Fibroblast of villous mesenchyme (primary cell): ENCODE measurements at places on chromosomes 6 and 20.

- no peak for DNase-seq
Measured at GRCh38 chr6:32079566-32080290, 29.4 kb downstream of the TNXB start.

GRCh38 chr6:119511024-119511423 lies 161.5 kb upstream of the MAN1A1 start:
- DNase-seq = no peak

DNA sequence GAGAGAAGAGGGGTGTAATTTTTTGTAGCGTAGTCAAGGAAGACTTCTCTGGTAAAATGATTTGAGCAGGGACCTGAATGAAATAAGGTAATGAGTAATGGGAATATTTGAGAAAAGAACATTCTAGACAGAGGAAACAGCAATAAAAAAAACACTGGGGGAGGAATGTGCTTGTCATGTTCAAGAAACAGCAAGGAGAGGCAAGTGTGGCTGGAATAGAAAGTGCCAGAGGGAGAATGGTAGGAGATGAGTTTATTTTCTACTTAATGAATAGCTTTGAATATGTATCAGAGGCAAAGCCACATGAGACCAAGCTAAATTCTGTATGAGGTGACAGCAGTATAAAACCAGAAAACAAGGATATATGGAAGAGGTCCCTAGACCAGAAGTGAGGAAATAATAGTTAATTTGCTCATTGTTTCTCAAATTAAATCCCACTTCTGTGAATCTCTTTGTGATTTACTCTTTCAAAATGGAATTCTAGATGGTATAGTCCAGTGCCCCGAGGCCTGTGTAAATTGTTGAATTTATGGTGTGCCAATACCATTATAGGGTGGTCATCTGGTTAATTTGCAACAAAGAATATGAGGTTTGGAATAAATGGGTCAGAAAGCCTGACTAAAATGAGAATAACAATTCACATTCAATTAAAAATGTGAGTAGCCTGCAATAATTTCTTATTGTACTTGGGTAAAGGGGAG lies 170.2 kb downstream of the CDKAL1 start:
- no peak for DNase-seq

- DNase-seq = no peak
Measured at GRCh38 chr20:46901638-46902037, 7.0 kb downstream of the EYA2 start.

DNA sequence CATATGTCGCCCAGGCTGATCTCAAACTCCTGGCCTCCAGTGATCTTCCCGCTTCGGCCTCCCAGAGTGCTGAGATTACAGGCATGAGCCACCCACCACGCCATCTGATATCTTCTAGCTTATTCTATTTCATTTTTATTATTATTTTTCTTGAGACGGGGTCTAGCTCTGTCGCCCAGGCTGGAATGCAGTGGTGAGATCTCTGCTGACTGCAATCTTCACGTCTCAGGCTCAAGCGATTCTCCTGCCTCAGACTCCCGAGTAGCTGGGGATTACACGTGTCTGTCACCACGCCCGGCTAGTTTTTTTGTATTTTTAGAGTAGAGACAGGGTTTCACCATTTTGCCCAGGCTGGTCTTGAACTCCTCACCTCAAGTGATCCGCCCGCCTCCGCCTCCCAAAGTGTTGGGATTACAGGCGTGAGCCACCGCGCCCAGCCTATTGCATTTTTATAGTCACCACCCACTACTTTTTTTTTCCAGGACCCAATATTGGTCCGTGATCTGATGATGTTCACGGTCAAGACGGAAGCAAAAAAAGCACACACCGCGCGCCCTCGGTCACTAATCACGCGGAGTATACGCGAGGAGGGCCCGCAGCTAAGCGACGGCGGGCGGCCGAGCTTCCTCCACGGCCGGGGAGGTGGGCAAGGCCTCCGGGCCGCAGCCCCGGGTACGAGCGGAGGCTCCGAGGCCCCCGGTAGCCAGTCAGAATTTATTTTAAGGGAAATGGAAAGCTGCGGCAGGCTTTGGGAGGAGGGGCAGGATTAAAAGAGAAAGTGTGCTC lies 1.1 kb upstream of the LSM14B start:
- peak; percentile 80 for DNase-seq

DNA sequence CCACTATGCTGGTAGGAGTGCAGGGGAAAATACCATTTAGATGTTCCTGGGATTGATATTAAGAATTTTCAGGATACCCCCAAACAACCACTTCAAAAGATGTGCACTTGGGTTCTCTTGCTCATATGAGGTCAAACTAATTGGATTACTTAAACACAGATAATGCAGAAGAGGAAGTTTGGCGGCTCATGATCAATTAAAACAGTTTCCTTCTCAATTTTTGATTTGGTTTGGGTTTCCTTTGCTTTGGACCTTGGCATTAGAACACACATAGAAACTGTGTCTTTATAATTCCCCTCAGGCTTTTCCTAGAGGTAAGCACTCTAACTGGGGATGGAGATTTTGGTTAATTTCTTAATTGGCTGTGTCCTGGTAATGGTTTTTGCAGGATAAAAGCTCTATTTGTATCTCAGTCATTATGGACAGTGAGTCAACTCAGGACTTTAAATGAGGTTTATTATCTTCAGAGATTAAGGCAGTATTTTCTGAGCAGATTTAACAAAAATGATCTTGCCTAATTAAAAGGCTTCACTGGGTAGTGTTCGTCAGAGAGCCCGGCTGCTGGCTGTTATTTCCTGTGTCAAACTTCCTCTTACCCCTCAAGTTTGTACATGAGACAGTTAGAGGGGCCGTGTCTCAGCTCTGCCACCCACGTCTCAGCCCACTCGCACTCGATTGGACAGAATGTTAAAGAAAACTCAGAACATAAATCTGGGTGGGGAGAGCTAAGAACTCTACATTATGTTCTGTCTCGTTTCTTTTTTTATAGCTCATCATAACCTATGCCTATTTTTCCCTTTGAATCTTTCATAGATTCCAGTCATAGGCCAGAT lies 50.3 kb upstream of the PREP start:
- DNase-seq = no peak

- DNase-seq = no peak
Measured at GRCh38 chr20:25364180-25364788, 26.4 kb downstream of the ABHD12 start.

- DNase-seq = peak; percentile 54
Measured at GRCh38 chr20:4091490-4092479, 76.4 kb upstream of the RNF24 start.

DNA sequence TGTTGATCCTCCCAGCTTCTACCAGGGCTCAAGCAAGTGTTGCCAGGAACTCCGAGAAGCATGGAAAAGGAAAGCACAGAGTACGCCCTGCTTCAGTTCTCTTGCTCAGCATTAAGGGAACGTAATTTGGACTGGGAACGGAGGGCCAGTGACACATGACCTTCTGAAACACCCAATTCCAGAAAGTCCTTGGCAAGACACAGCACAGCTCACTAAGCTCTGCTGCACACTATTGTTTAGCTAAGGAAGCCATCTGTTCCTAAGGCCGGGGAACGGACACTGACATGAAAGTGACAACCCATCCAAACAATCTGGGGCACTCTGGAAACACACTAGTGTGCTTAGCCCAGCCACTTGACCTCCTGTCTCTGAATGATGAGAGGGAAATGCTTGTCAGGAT lies 56.9 kb upstream of the NXT1 start:
- no peak for DNase-seq

- no peak for DNase-seq
Measured at GRCh38 chr6:36326356-36326995, 10.2 kb downstream of the BNIP5 start.

DNA sequence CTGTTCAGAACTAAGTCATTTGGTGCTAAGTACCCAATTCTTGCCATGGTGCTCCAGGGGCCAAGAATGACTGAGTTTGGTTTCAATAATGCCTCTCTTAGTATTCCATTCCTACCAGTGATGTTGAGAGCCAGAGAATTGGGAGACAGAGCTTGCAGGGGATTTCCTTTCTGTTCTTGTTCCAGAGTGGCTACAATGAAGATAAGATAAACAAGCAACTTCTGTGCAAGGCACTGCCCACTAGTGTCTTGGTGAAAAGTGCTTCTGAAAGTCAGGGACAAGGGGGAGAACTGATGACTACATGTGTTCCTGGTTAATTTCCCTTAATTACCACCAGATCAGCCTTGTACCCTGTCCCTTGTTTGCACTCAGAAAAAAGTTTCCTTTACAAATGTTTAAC lies 421.6 kb downstream of the BCKDHB start:
- peak; percentile 29 for DNase-seq

- DNase-seq = no peak
Measured at GRCh38 chr6:159819932-159820640, 20.0 kb downstream of the PNLDC1 start.

GRCh38 chr6:155880900-155881299 lies 425.3 kb upstream of the NOX3 start:
- DNase-seq = peak; percentile 69

DNA sequence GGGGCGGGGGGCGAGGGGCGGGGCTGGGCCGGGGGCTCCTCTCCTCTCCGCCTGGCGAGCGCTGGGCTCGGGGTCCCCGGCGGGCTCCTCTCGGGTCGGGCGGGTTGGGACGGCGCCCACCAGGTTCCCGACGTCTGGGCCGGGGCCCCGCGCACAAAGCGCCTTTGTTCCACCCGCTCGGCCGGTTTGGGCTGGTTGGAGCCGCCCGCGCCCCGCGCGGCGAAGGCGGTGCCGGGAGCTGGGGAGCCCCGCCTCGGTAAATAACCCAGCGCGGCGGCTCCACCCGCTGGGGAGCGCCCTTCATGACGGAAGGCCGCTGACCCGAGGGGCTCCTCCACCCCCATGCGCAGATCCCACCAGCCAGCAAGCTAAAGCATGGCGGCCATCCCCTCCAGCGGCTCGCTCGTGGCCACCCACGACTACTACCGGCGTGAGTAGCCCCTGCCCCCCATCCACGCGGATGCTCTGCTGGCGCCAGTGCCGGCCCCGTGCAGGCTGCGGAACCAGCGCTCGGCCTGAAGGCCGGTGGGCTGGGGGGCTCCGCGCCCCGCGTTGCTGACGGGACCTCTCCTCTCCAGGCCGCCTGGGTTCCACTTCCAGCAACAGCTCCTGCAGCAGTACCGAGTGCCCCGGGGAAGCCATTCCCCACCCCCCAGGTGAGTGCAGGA lies 503 bp downstream of the PPDPF start:
- peak; percentile 49 for DNase-seq

GRCh38 chr6:157766901-157767774 lies 55.9 kb upstream of the SNX9 start:
- no peak for DNase-seq

GRCh38 chr6:35185971-35186370 lies 27.8 kb upstream of the SCUBE3 start:
- no peak for DNase-seq

DNA sequence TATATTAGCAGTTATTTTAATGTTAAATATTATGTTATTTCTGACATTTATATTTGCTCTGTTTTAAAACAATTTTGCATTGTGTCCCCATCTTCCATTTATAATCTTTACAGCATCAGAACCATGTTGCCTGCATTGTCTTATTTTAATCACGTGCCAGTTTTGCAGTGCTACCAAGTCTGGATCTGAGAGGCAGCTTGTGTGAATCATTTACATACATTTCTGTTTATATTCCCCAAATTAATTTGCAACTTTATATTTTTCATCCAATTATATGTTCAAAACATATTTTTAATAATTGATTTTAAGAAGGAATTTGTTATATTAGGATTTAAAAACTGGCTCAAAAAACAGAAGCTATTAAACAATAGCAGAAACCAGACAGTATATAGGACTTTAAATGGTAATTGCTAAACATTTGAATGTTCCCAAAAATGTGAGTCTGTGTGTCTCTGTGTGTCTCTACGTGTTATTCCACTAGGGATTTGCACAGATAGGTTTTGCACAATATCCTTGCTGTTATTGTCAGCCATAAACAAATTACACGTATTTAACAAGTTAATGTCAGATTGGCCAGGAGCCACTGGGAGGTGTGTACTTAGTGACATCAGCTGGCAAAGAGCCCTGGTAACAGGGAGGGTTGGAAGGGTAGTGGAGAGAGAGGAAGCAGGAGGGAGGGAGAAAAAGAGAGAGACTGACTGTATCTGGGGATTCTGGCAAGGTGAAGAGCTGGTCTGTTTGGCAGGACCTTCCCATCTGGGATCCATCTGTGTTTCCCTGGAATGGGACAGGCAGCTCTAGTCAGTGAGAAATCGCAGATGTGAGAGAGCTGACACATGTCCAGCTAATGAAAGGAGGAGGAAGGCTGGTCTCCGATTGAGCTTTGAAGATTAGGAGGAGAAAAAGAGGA lies 72.1 kb downstream of the CBFA2T2 start:
- peak; percentile 95 for DNase-seq

GRCh38 chr6:21270636-21271201 lies 322.8 kb upstream of the SOX4 start:
- DNase-seq = no peak

GRCh38 chr20:5192570-5193431 lies 66.0 kb downstream of the CDS2 start:
- no peak for DNase-seq
